Activated CD4-positive, alpha-beta T cell treated with anti-CD3 and anti-CD28 coated beads for 4 hours (primary cell): ENCODE measurements at places on chromosomes 4 and X.

GRCh38 chr4:170697045-170697444 lies 607.3 kb upstream of the AADAT start:
- no peak for DNase-seq

DNA sequence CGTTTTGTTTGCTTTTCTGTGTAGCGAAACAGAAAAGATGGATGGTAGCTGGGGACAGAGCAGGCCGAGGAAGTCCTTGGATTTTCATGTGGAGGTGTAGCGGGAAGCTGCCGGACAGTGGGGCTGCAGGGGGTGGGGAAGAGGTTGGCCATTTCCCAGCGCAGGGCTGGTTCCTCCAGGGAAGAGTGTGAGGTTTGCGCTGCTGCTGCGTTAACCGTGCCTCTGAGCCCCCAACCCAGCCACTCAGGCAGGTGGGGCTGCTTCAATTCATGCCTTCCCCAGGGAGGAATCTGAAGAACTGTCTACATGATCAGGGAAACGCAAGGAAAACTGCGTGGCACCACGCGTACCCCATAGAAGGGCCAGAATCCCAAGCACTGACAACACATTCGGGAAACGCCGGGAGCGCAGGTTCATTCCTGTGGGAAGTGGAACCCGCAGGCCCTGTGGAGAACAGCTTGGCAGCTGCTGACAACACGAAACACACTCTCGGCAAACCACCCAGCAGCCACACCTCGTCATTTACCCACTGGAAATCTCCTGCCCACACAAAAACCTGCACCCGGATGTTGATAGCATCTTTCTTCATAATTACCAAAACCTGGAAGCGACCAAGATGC lies 57.7 kb downstream of the PCGF3 start:
- DNase-seq: no peak

- DNase-seq: no peak
Observed at GRCh38 chrX:46444011-46444410, 101.2 kb downstream of the ZNF674 start.

DNA sequence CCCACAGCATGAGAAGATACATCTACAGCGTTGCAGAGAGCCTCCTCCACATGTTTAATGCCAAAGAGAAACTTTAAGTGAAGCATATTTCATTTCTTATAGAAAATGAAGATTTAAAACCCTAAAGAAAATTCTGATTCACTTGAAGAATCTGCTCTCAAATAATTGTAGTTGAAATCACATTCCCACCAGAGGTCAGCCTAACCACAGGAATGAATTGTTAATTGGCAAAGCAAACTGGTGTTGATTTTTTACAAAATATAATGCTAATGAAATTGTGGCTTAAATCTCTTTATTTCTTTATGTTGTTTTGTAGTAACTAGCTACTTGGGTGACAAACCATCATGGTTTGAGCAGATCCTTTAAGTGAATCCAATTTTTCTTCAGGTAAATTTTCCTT lies 31.1 kb upstream of the WDR17 start:
- DNase-seq: no peak

DNA sequence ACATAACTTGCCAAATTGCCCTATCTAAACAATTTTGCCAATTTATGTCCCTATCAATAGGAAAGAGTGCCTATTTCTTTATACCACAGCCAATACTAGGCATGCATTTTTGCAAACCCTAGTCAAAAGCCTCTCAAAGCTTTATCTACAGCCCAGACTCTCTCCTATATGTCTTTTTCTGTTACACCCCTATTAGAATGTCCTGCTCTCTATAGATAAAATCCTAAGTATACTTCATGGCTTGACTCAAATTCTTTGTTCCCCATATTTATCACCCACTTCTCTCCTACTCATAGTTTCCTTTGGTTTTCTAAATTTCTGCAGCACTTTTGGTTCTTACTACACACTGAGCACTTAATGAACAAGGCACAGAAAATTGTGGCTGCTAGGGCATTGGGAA lies 38.0 kb downstream of the NUP62CL start:
- no peak for DNase-seq

- no peak for DNase-seq
Observed at GRCh38 chr4:19580095-19580494, 671.6 kb upstream of the SLIT2 start.

DNA sequence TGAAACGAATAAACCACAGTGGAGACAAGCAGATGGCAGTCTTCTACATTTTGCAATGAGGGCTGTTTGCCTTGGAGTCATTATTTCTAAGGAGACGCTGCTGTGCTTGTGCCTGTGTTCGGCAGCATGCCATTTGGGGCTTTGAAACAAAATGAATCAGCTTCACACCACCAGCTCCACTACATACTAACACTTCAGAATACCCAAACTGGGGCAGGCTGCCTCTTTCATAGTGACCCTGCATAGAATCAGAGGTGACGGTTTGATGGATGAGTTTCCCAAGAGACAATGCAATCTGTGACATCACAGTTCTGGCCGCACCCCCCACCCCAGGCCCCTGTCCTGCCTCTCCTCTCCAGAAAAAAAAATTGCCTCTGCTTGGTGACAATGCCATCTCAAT lies 57.1 kb upstream of the MID1 start:
- no peak for DNase-seq

DNA sequence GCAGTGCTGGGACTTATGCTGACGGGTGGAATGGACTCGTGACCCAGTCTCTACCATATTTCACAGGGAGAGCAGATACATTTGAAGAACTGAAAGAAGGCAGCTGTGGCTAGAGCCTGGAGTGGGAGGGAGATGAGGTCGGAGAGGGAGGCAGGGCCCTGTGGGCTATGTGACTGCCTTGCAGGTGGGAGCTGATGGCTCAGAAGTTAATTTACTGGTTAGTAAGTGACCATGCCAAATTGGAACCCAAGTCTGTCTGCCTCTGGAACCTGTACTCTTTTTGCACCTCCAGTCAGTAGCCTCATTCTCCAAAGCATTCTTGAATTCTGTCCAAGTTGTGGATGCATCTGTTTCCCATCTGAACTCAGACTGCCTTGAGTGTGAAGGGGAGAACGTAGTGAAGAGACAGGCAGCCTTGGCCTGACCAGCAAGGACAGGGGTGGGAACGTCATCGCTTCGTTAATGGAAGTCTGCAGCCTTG lies 92.3 kb downstream of the REPS2 start:
- no peak for DNase-seq

- DNase-seq: no peak
Observed at GRCh38 chrX:39377157-39377556, 575.9 kb downstream of the MID1IP1 start.

DNA sequence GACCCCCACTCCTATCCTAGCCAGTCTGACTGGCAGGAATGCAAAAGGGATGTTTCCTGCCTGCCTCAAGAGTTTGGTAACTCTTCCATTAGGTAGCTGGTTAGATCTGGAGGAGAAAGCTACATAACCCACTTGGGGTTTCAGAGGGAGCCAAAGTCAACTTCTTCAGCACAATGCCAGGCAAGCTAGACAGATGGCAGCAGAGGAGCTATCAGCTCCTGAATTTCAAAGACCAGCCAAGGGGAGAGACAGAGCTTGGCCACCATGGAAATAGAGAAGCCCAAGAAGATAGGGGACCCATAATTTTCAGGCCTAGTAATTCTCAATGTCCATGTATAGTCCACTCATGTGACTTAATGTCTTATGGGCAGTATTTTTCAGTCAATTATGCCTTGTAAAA lies 56.4 kb downstream of the PGRMC1 start:
- no peak for DNase-seq

DNA sequence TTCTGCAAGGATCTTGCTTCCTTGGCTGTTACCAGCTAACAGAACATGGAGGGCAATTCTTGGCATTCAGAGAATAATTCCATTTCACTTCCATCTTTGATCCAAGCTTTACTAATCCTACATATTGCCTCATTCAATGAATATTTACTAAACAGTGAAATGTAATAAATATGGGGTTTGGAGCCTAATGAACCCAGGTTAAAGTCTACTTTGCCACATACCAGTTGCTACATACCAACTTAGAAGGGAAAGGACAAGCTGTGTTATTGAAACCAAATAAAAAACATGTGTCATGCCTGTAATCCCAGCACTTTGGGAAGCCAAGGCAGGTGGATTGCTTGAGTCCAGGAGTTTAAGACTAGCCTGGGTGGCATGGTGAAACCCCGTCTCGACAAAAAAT lies 265.6 kb downstream of the KLHL13 start:
- DNase-seq: no peak

DNA sequence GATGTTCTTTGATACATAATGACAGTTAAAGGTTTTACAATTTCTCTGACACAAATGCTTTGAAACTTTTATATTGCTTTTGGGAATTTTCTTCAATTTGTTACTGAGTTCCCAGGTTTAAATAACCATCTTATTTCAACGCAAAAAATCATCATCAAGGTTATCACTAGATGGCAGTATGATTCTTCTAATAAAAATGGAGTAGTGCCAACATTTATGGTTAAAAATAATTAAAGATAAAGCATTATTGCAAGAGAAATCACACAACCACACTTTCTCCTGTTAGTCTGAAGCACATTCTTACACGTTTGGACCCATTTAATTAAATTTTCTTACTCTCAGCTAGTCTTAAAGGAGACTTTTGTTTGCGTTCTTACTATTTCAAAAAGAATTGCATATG lies 611.3 kb upstream of the CPXCR1 start:
- no peak for DNase-seq

GRCh38 chrX:101203761-101204351 lies 15.7 kb upstream of the DRP2 start:
- DNase-seq: no peak

- no peak for DNase-seq
Observed at GRCh38 chr4:85762529-85762871, 287.6 kb downstream of the ARHGAP24 start.

DNA sequence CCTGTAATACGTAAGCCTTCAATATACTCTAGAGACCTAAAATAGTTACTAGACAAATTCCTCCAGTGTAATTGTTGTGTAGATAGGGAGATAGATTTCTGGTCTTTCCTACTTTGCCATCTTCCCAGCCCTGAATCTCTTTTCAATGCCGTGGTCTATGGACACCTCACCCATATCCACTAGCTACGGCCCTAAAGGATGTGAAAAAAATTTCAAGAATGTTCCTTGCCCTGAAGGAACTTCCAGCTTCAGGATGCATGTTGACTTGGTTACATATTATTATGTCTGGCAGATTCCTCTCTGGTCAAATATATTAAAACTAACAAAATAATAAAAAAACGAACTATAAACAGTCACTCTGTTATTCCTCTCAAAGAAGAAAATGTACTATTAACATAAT lies 52.4 kb upstream of the TSPAN5 start:
- DNase-seq: no peak

DNA sequence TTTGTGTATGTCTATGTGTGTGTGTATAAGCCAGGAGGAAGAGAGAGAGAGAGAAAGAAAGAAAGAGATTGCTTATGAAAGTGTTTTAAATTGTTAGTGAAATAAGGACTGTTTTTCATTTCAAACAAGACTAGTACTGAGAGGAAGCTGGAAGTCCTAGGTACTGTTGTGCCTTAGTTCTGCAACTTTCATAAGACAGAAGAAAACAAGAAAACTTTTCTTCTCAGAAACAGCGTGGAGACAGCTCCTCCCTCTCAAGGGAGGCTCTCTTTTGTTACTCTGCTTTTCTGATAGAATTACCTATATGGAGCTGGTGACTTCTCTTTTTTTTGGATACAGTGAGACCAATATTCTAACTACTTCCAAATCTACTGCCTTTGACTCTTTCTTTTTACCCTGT lies 62.5 kb downstream of the BANK1 start:
- DNase-seq: no peak

GRCh38 chrX:115494161-115494560 lies 66.8 kb upstream of the PLS3 start:
- no peak for DNase-seq

DNA sequence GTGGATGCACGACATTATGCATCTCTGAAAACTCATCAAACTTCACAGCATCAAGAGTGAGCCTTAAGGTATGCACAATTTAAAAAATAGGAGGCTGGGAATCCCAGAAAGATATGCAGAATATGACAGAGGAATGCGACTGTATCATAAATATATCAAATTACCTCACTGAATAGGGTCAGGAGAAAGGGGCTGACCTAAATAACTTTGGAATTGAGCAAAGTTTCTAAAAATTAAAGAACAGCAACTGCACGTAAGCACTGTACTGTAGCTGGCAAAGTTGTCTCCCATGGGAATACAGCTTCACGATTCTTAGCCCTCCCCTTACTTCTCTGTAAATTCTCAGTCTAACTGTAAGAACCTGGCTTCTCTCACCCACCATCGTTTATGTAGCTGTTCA lies 397.4 kb upstream of the ZFP42 start:
- DNase-seq: no peak

GRCh38 chrX:85026170-85026569 lies 22.5 kb downstream of the APOOL start:
- no peak for DNase-seq

DNA sequence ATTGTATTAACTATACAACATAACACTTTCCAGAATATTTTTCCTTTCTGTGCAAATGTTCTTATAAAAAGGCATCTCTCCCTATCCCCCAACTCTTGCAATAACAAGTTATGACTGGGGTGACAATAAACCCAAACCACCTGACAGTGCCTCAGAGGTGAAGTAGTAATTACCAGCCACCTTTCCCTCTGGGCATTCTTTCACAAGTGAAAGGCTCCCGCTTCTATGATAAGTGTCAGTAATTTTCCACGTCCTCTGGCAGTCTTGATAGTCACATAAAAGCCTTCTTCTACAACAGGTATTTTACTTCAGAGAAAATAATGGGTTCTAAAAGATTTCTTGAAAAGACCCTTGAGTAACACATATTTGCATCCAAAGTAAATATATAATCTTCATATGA lies 82.7 kb downstream of the MANBA start:
- no peak for DNase-seq

DNA sequence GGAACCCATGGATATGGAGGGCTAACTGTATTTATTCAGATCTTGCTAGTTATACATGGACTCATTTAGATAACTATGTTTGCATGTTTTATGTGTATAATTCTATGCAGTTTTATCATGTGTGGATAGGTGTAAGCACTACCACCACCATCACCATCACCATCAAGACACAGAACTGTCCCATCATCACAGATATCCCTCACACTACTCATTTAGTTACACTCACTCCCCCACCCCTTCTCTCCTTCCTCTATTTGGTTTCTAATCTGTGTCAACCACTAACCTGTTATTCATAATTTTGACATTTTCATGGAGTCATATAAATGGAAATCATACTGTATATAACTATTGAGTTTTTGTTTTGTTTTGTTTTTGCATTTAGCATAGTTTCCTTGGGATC lies 43.7 kb downstream of the STAG2 start:
- no peak for DNase-seq
